ENCODE measurements at places on chromosomes 6 and 20. TPM values are rescaled to one million over a fixed set of nuclear protein-coding genes. Genes with fewer than 3 reads are reported as not detected.

- no peak for DNase-seq
These were observed 70.4 kb upstream of the BLCAP start for GRCh38 chr20:37598100-37598543.

DNA sequence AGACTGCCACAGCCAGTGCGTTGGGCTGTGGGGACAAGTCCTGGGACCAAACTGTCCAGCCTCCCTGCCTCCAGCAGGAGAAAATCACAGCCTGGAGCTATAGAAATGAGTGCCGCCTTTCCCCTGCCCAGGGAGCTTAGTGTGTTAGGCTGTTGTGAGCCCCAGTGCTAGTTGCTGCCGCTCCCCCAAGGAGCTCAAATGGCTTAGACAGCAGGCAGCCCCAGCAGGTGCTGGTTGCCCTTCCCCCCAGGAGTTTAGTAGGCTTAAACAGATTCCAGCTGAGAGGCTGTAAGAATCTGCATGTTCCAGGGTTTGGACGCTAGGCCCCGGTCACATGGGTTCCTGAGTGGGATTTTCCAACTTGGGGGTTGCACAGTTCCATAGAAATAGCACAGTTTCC lies 27.2 kb upstream of the HMGN3 start:
- DNase-seq: no peak

DNA sequence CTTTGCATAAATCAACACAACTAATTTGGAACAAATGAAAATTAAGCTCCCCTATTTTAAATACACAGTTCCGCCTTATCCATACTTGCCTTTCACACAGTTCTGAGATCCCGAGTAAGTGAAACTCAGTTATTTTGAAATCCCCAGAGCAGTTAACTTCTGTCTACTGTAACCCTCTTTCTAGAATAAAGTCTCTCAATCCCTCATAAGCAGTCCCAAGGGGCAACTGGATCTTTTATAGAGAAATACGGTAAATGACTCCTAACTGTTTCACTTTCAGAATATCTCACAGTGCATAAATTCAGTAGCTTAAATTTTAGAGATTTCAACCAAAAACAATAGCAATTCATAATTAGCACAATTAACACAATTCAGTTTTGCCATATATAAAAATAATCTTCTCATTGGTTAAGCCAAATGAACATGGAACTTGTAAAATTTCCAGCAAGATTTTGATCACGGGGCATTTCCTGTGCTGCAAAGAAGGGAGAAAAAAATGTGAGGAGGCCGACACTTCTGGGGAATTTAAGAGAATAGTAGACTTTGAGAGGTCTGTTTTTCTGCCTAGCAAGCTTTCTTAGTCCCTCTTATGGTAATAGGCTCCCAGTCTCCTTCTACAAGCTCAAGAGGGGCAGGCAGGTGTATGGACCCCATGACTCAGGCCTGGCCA lies 78.3 kb downstream of the KIF6 start:
- DNase-seq: no peak

DNA sequence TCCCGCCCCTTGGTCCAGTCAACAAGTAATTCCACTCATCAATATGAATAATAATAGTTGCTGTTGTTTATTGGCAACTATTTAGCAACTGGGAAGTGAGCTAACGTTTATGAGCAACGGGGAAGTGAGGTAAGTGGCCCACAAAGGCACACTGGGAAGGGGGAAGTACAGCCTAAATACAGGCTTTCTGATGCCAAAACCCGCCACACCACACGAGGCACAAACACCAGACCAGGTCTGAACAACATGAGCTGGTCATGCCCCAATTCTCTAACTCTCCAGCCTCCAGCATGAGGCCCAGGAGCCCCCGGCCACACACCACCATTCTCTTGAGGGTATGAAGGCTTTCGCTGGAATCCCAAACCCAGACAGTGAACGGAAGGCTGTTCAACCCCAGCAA lies 50.8 kb downstream of the PREX1 start:
- no peak for DNase-seq

DNA sequence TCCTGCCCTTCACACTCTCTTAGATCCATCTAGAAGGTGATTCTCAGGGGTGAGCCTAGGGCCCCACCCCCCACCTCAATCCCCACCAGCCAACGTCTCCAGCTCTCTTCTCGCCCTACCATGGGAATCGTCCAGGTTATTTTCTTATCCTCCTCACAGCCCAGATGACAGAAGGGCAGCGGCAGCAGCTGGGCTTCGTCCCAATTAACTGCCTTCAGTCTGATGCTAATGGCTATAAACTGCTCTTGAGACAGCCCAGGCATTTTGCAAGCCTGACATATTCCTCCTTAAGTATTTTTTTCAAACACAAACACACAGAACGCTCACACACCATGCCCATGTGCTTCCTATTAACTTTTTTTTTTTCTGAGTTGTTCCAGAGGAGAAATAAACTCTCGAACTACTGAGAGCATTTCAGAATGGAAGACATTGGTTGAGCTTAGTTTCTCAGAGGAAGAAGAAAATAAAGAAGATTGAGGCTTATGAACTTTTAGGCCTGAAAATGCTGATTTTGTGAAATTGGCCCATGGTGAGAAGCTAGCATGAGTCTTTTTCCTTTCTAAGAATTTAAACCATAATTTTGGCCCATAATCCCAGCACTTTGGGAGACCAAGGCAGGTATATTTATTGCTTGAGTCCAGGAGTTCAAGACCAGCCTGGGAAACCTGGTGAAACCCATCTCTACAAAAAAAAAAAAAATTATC lies 124.6 kb downstream of the EYA2 start:
- no peak for DNase-seq

DNA sequence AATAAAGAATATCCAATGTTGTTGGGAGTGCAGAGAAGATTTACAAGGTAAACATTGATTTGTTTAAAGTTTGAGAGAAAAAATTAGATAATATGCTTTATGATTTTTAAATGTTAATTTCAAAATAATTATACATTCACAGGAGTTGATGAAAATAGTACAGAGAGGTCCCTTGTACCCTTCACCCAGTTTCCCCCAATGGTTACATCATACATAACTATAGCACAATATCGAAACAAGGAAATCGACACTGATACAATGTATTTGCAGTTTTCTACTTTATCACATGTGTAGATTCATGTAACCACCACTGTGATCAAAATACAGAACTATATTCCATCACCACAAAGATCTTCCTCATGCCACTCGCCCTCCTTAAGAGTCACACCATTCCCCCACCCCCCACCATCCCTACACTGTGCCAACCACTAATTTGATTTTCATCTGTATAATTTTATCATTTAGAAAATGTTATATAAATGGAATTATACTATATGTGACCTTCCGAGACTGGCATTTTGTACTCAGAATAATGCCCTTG lies 11.7 kb upstream of the HLA-DRA start:
- no peak for DNase-seq

ZGPAT gene
- total RNA-seq: 27.2 TPM

Measured in PC-9 (cell line).